Activated T-helper 1 cell treated with anti-CD3 and anti-CD28 coated beads, Interleukin-12 subunit alpha, Interleukin-12 subunit beta, Interleukin-2, Interleukin-4 antibody, amounts not matched to agents 30 ng/mL and 10 ng/mL and 1 ng/mL, durations not matched to agents 14 hours and 24 hours and 36 hours (primary cell): ENCODE measurements at places on chromosomes 2 and 18. TPM values are rescaled to one million over a fixed set of nuclear protein-coding genes. Genes with fewer than 3 reads are reported as not detected.

- H3K4me1 ChIP-seq, result peaks cover 53% of the 10 kb centered on the region
- peaks cover 11% of the 10 kb centered on the region for H3K36me3 ChIP-seq
- peak overlapping the region; percentile 20 for H3K4me3 ChIP-seq
- peak; percentile 64 for DNase-seq
These were observed 60.4 kb upstream of the NABP1 start for GRCh38 chr2:191617575-191617974.

GRCh38 chr18:13521418-13521817 lies 204.9 kb downstream of the FAM210A start:
- H3K27me3 ChIP-seq, result peaks cover 2% of the 10 kb centered on the region
- H3K4me3 ChIP-seq, result no peak overlapping the region
- H3K4me1 ChIP-seq, result peaks cover 5% of the 10 kb centered on the region
- H3K27ac ChIP-seq, result no peak overlapping the region

- DNase-seq, result no peak
- no peak overlapping the region for H3K27ac ChIP-seq
- no peak overlapping the region for H3K4me3 ChIP-seq
- H3K36me3 ChIP-seq, result no peaks in the 10 kb centered on the region
These were observed 63.2 kb upstream of the NPAS2 start for GRCh38 chr2:100756704-100757103.

The ASAP2 gene
- total RNA-seq, result 0.34 and 1.2 TPM in 2 replicates

The C1QL2 gene
- not detected in 2 replicates for total RNA-seq

The SULT1C4 gene
- not detected in 2 replicates for total RNA-seq
